HEK293T (cell line): ENCODE measurements at places on chromosomes 5 and 9.

- no peak for DNase-seq
Observed at GRCh38 chr9:119278171-119278570, 91.1 kb downstream of the BRINP1 start.

DNA sequence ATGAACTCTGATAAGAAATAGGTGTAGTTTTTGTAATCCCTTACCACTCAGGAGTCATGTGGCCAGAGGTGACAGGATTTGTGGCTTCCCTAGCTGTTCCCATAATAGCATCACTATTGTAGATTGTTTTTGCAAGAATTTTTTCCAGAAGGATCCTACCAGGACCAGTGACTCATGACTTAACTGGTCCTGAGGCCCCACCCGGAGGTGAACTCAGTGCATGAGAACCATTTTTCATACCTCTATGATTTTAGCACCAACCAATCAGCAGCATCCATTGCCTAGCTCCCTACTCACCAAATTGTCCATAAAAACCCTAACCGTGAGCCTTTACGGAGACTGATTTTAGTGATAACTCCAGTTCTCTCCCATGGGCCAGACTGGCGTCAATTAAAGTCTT is 484.8 kb downstream of the PSAT1 start:
- DNase-seq, result no peak

DNA sequence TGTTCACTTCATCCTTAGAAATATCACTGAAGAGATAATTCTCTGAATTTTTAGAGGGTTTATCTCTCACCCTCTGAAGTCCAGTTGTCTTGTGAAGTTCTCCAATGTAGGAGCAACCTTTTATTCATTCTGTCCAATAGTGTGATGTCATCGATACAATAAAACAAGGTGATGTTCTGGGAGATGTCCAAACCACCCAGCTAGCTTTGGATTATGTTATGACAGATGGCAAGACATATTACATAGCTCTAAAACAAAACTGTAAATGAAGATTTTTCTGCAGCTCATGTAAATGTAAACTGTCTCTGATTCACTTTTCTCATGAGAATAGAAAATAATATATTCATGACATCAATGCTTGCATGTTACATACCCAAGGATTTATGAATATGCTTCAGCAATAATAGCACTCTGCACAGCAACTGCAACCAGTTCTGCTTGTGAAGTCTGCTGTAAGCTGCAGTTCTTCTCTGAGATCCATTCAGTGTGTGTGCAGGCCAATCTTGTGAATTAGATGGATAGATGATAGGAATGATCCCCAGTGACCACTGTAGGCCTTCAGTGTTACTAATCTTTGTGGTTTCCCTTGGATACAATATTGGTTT is 172.6 kb upstream of the CDH12 start:
- no peak for DNase-seq

DNA sequence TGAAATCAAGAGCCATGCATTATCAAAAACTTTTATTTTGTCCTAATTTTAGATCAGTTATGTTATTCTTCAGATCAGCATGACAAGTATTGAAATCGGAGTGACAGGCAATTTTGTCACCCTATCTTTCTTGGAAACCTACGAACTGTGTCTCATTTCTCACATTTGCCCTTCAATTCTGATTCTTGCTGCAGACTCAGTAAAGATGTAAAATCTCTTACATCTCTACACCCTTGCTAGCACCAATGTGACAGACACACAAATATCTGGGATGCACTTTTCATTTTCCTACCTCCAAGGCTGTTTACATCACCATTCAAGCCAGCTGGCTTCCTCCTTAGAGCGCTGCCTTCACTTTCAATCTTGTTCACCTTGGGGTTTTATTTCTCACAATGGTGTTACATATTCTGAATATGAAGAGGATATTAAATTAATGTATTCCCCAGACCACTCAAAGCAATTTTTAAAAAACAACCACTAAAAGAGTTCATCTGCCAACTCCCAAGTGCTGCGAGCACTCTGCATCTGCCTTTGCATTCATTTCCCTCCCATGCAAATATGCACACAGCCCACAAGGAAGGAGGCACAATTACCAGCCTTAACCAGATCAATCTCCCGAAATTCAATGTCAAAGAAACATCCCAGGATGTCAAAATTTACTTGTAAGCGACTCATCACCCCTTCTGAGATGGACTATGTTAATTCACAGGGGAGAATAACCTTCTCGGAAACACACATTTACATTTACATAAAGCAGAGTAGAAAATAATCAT is 164.3 kb downstream of the ENC1 start:
- DNase-seq, result no peak

DNA sequence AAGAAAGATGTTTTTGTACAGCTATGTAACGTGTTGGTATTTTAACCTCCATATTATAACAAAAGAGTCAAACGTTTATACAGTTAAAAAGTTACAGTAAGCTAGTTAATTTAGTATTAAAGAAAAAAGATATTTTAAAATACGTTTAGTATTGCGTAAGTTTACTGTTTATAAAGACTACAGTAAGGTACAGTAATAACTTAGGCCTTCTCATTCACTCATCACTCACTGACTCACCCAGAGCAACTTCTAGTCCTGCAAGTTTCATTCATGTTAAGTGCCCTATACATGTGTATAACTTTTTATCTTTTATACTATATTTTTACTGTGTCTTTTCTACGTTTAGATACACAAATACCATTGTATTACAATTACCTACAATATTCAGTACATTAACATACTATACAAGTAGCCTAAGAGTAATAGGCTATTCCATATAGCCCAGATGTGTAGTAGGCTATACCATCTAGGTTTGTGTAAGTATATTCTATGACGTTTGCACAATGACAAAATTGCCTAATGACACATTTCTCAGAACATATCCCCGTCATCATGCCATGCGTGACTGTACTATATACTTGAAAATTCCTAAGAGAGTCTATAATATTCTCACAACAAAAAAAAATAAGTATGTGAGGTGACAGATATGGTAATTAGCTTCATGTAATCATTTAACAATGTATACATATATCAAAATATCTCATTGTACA is 33.8 kb downstream of the ERP44 start:
- no peak for DNase-seq

- no peak for DNase-seq
Observed at GRCh38 chr9:70000469-70000868, 43.2 kb upstream of the MAMDC2 start.

DNA sequence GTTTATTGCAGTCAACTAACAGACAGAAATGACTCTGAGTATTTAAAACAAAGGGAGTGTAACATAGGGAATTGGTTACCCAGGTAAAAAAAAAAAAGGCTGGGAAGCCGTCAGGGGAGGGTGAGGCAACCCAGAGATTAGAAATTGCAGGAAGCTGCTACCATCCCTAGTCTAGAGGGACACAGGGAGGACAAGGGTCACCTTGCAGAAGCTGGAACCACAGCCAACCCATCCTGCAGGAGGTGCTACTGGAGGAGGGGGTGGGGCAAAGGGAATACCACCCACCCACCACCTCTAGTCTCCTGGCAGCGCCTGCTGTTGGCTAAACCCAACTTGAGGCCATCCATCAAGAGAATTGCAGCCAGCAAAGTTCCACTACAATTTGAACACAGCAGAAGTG is 6.5 kb downstream of the CAST start:
- no peak for DNase-seq

DNA sequence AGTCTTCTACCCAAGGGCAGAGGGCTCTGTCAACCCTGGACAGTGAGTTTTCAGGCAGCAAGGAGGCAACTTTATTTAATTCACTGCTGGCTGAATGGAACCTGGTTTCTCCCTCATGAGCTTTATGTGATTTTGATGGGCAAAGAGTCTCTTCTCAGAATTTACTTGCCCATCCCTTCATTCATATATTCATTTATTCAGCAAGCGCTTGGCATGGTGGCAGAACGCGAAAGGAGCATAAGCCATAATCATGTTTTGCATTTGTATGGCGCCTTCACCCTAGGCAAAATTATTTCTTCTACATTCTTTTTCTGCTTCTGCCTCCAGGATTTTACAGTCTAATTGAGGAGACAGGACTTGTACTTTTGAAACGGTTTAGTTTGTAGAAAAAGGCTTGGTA is 8.0 kb downstream of the DELE1 start:
- DNase-seq, result no peak

DNA sequence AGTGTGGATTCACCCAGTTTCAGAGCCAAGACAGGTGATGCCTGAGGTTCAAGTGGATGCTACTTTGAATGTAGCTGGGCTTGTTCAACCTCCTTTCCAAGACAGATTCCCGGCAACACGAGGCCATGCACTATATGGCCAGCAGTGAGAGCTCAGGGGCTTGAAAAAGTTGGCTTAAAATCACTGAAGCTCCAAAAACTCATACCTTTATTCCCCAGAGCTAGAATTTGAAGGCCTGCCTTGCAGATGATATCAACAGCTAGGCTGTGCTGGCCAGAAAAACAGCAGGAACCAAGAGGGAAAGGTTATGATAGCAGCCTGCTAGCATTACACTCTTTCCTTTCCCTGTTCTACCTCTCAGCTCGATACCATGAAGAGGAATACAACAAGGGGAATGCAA is 120.2 kb upstream of the DAB2 start:
- no peak for DNase-seq

- DNase-seq, result no peak
Observed at GRCh38 chr5:181200816-181201215, 4.2 kb downstream of the TRIM7 start.

DNA sequence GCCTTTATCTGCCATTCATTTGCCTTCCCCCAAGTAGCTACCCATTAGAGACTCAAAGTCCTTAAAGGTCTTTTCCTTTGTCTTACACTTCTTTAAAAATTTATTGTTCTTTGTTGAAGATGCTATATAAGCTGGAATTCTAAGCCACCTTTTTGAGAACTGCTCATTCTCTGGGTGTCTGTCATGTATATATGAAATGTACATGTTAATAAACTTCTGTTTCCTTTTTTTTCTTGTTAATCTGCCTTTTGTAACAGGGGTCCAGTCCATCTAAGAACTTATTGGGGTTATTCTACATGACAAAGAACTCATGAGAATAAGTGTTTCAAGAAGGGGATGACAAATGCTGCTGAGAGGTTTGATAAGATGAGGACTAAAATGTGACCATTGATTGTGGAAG is 41.5 kb downstream of the PCDHAC2 start:
- no peak for DNase-seq

DNA sequence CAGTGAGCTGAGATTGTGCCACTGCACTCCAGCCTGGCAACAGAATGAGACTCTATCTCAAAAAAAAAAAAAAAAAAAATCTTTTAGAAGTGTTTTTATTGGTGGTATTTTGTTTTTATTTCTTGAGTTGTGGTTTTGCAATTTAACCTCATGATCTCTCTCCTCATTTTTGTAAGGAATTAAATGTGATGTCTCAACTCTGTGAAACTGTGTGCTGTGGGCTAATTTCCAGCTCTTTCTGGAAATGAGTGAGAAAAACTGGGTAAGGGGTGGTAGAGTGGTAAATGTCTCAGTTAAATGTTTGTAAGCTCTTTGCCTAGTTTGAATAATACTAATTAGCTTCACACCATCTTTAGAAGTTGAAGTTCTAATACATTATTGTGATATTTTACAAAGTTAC is 29.0 kb downstream of the ACO1 start:
- no peak for DNase-seq

DNA sequence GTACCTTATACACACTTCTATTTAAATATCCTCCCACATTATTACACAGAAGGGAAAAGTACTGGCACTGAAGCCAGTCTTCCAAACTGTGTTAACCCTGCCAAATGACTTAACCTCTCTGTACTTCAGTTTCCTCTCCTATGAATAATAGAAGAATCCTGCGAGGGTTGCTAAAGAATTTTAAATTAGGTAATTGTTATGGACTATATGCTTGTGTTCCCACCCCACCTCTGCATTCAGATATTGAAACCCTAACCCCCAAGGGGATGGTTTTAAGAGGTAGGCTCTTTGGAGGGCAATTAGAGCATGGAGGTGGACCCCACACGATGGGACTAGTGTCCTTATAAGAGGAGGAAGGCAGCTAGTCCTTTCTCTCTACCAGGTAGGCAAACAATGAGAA is 72.7 kb downstream of the TTLL11 start:
- DNase-seq, result no peak

GRCh38 chr5:144289277-144289676 is 118.6 kb downstream of the KCTD16 start:
- no peak for DNase-seq
